Occipital lobe (tissue), 3 donors: ENCODE measurements at places on chromosomes 3 and 15. TPM values are rescaled to one million over a fixed set of nuclear protein-coding genes. Genes with fewer than 3 reads are reported as not detected.

The GHRL gene
- not detected for total RNA-seq

The TLR9 gene
- under 0.01 TPM for total RNA-seq

The LNP1 gene
- total RNA-seq = 6.4 TPM

The NLGN1 gene
- total RNA-seq = 126 TPM

The KCNAB1 gene
- total RNA-seq = 15.3 TPM

The CLRN1 gene
- not detected for total RNA-seq

The ZNF662 gene
- 20.4 TPM for total RNA-seq

The CCRL2 gene
- total RNA-seq = 1.1 TPM

The CERS3 gene
- total RNA-seq = 1.1 TPM

DNA sequence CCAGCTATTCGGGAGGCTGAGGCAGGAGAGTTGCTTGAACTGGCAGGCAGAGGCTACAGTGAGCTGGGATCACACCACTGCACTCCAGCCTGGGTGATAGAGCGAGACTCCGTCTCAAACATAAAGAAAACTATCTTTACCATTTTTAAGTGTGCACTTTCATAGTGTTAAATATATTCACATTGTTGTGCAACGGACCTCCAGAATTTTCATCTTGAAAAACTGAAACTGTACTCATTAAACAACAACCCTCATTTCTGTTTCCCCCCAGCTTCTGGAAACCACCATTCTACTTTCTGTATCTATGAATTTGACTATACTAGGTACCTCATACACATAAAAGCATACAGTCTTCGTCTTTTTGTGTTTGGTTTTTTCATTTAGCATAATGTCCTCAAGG, 375.1 kb downstream of the SHQ1 start:
- DNase-seq = no peak

DNA sequence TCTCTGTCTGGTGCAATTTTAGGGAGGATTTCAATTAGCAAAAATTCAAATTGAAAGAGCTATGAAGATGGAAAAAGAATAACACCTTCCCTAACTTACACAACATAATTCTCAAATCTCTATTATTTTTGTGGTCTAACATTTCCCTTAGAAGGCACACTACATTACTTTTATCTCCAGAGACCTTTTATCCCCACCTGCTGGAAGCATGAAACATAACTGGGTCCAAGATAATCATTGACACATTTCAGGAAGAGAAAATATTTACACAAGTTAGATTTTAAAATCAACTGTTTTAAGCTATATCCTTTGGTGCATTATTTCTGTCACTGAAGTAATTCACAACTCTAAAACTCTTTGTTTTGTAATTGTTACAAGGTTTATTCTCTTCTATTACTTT, 779.5 kb downstream of the ROBO1 start:
- no peak for DNase-seq

GRCh38 chr3:42381551-42382082, 28.8 kb downstream of the LYZL4 start:
- no peak for DNase-seq

DNA sequence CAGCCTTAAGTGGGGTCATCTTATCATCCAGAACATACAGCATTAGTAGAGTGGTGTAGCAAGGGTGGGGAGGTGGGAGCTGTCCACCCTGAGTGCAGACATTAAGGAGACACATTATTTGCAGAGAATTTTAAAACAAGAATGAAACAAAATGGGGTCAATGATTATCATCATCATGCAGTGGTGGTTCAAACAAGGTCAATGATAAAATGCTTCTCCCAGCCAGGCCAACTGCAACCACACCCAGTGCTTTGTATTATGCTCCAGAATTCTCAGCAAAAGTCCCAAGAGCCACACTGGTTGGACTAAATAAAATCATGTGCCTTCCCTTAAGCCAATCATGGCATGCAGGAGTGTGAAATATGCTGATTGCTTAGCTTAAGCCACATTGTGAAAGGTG, 96.7 kb upstream of the FHIT start:
- no peak for DNase-seq

DNA sequence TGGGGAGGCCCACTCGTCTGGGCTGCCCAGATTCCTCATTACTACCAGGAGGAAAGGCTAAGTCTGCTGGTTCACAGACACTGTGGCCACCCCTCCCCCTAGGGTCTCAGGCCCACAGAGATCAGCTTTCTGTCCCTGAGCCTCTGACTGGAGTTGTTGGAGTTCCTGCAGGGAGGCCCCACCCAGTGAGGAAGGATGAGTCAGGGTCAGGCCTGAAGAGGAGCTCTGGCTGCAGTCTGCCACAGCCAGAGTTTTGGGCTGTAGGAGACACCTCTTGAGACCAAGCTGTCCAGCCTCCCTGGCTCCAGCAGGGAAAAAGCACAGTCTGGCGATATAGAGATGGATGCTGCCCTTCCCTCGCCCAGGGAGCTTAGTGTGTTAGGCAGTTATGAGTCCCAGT, 720.9 kb upstream of the SEMA6D start:
- no peak for DNase-seq

GRCh38 chr15:70892002-70892911, at the start of the genes LRRC49 and THAP10:
Gene LRRC49, plus strand, starts transcription at chr15:70892826. Its CDS starts 69 bp downstream, at chr15:70892895.
Gene THAP10, minus strand, starts transcription at chr15:70892433. Its CDS starts 161 bp downstream, at chr15:70892272.
- peak; percentile 86 for DNase-seq

DNA sequence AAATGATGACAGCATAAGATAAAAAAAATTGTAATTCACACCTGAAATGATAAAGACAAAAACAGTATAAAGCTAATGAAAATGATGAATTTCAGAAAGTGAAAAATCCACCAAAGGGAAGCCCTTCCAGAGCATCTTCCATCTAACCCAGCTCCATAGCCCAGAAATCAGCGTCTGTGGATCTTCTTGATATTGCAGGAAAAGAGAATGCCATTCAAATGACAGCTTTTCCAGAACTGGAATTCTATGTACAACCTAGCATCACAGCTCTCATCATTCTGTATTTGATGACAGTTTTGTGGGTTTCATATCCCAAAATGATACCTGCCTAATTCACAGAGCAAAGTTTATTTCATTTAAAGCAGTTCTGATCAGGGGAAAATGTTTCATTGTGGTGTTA, 267.3 kb downstream of the FHIT start:
- no peak for DNase-seq

GRCh38 chr3:126987596-126987995, 4.7 kb downstream of the PLXNA1 start:
- no peak for DNase-seq

GRCh38 chr3:194397757-194398312, 1.2 kb downstream of the GP5 start:
- no peak for DNase-seq

- no peak for DNase-seq
Measured at GRCh38 chr3:156093964-156094363, 26.4 kb upstream of the KCNAB1 start.

DNA sequence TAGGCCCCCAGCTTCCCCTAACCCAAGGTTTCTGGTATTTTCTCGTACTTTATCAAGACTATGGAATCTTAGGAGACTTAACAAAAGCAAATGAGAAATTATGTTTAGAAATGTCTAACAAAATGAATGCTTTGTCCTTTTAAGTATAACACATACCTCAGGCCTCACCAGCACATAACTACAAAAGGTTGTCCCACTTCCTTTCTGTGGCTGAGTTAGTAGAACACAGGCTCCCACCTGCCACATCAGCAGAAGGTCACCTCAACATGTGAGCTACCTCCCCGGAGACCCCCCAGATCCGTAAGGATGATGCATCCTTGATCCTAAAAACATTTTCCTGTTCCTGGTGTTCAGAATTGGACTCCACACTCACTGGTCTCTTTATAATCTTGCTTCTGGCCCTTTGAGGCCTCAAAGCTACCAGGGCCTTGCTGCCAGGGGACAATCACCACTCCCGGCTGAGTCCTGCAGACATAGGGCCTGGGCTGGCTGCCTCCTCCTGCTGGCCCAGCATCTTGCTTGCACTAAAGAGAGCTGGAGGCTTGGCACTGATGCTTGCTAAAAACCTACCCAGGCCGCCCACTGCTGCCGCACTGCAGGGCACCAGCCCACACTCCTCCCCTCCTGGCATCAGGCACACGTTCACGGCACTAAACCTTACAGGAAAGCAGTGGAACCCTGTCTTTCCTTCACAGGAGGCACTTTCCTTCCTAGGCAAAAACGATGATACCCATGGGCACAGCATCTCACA, 2.9 kb downstream of the CCRL2 start:
- DNase-seq = no peak

GRCh38 chr3:23457697-23458096, 254.6 kb downstream of the UBE2E2 start:
- DNase-seq = no peak

DNA sequence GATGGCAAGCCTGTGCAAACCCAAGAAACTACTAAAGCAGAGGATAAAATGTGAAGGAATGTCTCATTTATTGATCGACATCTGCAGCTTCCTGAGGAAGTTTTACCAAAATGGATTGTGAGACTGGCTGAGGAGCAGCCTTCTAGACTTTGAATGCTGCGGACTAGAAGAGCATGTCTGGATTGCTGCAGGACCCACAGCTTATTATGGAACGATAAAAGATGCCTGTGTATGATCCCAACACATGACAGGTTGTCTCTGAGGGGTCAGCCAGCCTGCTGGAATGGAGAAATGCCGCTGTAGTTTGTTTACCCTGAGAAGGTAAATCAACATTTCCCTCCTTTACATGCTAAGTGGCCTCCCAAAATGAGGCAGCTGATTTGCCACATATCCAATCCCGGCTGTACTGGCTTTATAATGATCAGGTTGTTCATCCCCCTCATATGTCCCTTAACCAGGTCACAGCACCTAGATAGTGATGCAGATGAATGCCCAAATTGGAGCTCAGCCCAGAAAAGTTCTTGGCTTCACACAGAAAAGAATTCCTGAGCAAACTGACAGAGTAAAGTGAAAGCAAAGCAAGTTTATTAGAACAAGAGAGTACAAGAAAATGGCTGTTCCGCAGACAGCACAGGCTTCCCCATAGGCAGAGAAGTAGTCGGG, 63.9 kb downstream of the IL12A start:
- DNase-seq = no peak

DNA sequence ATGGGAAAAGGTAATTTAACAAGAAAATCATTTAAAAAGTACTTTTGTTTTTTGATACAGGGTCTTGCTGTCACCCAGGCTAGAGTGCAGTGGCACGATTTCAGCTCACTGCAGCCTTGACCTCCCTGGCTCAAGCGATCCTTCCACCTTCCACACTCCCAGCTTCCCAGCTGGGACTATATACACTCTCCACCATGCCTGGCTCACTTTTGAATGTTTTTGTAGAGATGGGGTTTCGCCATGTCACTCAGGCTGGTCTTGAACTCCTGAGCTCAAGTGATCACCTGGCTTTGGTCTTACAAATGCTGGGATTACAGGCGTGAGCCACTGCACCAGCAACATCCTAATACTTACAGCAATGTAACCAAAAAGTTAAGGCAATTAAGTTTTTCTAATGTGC, 3.5 kb upstream of the ZBTB11 start:
- DNase-seq = no peak

DNA sequence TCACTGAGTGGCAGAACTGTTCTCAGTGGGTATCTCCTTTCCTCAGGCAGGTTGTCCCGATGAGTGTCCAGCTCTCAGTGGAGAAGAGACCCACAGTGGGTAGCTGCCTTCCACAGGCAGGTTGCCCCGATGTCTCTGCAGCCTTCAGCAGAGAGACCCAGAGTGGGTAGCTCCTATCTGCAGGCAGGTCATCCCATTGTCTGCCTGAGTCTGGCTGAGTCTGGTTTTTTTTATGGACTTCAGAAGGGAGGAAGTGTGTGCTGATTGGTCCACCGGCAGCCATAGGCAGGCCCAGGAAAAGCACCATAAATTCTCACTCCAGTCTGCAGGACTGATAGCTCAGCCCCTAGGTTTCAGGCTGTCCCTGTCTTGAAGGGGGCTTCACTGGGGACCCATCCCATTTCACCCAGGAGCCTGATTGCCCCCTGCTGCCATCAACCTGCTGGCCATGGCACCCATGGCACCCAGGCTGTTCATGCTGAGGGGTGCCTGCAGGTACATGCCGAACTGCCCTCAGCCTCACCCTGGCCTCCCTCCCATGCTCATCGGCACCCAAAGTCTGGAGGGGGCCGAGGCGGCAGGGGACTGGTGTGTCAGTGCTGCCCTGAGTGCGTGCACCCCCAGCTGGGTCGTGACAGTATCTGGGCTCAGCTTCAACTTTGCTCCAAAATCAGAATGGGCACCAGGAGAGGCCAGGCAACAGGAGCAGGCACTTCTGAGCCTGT, 3.6 kb upstream of the LIMD1 start:
- DNase-seq = no peak

- peak; percentile 47 for DNase-seq
Measured at GRCh38 chr3:141426404-141427034, 58.2 kb downstream of the ZBTB38 start.

DNA sequence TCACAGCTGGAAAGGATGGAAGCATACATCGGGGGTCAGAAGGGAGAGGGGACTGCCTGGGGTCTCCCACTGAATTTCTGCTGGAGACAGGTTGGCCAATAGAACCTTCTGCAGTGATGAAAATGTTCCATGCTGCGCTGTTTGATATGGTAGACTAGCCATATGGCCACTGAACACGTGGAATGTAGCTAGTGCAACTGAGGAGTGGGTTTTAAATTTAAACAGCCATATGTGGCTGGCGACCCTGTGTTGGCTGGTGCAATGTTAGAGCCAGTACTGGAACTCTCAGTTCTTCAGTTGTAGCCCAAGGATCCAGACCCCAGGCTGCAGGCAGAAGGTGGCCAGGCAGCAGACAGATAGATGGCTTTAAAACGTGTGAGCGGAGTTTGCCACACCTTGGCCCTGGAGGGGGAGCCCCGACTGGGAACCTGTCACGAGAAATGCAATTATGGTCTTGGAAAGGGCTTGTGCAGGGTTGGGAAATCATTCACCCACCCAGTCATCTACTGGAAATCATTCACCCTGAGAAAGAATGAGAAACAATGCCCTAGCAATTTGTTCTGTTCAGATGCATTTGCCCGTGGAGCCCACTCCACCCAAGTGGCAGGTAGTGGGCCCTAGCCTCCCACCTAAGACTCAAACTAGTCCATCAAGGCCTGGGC, 127.6 kb downstream of the FBLN2 start:
- DNase-seq = no peak

DNA sequence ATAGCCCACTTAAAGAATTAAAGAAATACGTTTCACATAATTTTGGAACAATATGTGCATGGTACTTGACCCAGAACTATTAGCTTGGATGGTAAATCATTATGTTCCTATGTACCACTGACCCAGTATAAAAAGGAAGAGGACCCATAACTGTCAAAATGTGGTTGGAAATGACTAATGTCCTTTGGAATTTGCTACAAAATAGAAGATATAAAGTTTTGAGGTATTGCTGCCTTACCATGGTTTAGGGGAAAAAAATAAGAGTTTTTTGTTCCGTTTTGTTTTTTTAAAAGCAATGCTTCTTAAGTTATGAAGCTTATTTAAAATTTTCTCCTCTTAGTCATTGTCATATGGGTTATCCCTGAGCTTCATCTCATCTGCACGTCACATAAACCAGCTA, 15.8 kb upstream of the TFDP2 start:
- no peak for DNase-seq

DNA sequence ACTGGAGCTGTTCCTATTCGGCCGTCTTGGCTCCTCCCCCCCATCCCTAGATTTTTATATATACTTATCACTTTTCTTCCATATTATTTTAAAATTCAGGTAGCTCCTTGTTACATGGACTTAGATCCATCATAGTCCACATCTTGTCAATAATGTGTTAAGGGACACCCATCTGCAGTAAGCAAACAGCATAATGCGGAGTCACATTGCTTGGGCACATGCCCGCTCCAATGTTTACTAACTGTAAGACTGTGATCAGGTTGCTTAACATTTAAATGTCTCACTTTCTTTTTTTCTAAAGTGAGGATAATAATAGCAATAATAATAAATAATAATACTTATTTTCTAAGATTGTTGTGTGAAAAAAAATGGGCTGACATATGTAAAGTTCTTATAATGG, 303.2 kb upstream of the SOX14 start:
- no peak for DNase-seq
